ENCODE measurements at places on chromosomes 5 and 9.
A peak's percentile ranks its signal among the peaks of the same experiment; 100 is the strongest.

GRCh38 chr5:151587796-151588555 lies 3.2 kb downstream of the FAT2 start:
- DNase-seq: no peak

DNA sequence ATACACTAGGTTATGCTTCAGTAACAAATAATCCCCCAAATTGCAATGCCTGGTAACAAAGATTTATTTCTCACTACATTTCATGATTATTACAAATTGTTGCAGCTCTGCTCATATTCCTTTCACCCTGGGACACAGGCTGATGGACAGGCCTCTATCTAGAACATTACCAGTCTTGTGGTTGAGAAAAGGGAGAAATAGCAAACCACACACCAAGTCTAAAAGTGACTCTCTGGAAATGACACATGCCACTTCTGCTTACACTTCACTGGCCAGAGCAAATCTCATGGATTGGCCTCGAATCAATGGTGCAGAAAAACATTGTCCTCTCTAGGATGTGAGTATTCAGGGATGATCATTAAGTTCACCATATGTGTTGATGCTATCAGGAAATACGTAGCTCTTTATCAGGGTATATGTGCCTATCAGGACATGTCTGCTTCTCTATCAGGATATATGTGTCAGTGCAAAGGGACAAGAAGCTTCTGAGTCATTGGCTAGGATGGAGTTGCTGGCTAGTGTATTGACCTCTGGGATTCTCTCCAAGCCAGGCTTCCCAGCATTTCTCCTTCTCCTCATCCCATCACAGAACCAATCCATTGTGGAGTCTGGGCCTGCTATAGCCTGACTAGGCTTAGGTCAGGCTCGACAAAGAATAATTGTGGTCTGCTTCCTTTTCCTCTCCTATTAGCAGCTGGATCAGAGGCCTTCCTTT lies 91.1 kb upstream of the CEP78 start:
- DNase-seq: no peak

GRCh38 chr5:60727033-60727679 lies 27.2 kb upstream of the DEPDC1B start:
- DNase-seq: no peak

DNA sequence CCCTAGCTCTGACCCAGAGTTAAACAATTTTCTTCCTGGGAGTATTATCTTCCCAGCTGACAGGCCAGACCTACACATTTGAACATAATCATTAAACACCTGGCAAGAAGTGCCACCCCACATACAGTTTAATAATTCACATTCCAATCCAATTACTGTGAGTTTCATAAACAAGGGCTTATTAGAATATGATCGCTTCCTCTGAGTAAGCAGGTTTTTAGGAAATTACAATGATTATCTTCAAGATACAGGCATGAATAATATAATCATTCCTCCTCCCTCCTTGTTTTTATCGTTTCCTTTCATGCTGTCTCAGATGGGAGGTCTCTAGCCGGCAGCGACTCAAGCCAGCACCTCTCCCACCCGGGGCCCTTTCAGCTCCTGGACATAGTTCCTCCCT lies 15.8 kb upstream of the KIF4B start:
- no peak for DNase-seq

GRCh38 chr5:175657593-175658271 lies at the start of gene HRH2:
Gene HRH2 (plus strand): TSS chr5:175658071. CDS start chr5:175683234, 25,163 bp downstream.
- peak; percentile 17 for DNase-seq

GRCh38 chr5:128695791-128696530 lies 157.9 kb upstream of the FBN2 start:
- DNase-seq: no peak

GRCh38 chr5:13708432-13708831 lies 236.1 kb downstream of the DNAH5 start:
- DNase-seq: no peak

- peak; percentile 21 for DNase-seq
These were observed 6.9 kb upstream of the OTP start for GRCh38 chr5:77645158-77645994.

DNA sequence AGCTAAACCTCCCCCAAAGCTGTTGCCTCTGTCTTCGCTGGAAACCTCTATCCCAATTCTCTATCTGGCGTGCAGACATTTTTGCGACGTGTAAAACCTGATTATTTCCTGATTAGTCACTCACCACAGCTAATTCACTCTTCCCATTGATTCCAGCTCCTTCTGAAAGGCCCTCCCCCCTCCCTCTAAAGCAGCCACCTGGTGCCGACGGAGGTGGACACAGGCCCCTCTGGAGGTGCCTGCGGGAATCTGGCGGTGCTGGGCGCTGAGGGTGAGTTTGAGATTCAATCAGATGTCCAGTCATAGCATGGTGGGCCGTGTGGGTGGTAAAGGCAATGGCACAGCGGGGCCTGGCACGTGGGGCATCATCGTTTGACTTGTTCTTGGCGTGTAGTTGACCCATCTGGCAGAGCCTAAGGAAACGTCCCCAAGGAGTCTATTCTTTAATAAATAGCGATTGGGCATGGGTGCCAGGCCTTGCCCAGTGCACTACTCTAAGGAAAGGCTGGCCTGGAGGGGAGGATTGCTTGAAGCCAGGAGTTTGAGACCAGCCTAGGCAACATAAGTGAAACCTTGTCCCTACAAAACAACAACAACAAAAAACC lies 271.1 kb upstream of the MVB12B start:
- DNase-seq: no peak

DNA sequence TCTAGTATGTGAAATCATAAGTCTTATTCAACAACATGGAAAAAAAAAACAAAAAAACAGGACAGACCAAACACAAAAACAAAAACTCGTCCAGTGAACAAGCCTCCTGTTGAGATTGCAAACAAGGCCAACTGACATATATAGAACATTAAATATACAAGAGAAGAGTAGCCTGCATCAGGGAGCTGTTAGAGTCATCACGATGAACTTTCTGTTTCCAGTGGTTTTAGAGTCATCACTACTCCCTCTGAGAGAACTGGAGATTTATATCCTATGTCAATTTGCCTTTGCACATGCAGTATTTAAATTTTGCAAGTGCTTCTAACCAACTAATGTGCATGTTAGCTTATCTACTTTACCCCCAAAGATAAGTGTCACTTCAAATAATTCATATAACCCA lies 9.9 kb downstream of the SNCAIP start:
- DNase-seq: no peak

DNA sequence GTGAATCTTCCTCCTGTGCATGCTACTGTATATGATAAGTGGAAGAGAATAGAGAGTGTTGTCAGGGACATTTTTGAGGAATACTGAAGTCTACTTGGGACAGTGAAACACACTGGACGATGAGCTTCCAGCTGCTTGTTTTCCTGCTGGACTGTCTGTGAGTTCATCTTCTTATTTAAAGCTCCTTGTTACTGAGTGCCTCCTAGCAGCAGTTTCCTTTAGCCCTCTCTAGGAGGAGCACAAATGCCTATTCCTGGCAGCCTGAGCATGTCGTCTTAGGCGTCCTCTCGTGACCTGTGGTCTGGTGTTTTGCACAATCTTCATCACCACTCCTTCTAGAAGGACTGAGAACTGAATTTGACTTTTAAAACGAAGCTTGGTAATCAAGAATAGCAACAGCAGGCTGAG lies 43.8 kb downstream of the ANKRD33B start:
- no peak for DNase-seq

DNA sequence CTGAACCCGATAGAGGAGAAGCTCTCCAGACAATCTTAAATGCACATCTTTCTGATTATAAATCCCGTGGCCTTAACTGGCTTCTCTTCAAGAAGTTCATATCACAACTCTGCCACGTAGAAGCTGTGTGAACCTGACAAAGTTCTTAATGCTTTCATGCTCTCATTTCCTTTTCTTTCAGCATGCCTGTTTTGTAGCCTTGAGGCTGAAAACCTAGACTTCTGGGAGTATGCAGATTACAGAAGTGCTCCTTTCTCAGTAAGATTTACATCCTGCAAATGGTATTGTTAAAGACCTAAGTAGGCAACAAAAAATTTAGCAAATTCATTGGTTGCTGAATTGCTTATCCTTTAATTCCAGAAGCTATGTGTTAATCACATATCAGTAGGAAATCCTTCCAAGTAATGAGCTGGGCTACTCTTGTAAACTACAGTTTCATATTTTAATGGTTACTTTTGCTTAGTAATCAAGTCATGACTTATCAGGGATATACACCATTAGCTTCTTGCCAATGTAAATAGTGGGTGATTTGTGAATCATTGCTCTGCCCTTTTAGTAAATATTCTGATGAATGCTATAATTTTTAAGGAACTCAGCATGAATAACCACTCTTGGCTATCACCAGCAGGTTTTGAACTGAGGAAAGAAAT lies 334.7 kb downstream of the FBXL7 start:
- no peak for DNase-seq

- DNase-seq: no peak
These were observed 47.6 kb upstream of the RNU6ATAC start for GRCh38 chr9:134211811-134212485.

GRCh38 chr5:125109816-125110215 lies 363.4 kb upstream of the ZNF608 start:
- no peak for DNase-seq

GRCh38 chr5:173969167-173970049 lies 19.6 kb upstream of the C5orf47 start:
- DNase-seq: no peak

GRCh38 chr5:58803056-58803455 lies 220.2 kb downstream of the RAB3C start:
- no peak for DNase-seq

- no peak for DNase-seq
These were observed 254.1 kb upstream of the DAPK1 start for GRCh38 chr9:87243602-87244001.

DNA sequence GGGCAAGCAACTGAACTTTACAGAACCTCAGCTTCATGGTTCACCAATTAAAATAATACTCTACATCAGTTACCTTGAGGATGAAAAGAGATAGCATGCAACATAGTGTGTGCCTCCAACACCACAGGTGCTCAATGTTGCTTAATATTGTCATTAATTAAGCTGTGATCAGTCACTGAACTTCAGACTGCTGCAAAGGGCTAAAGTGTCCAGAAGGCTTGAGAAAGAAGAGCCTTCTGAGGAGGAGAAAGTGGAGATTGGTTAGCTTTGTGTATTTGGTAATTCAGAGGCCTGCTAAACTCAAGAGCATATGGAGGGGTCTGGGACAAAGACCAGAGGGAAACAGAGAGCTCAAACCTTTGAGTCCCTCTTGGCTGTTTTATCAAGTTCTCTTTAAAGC lies 66.3 kb upstream of the SELENOP start:
- DNase-seq: no peak

DNA sequence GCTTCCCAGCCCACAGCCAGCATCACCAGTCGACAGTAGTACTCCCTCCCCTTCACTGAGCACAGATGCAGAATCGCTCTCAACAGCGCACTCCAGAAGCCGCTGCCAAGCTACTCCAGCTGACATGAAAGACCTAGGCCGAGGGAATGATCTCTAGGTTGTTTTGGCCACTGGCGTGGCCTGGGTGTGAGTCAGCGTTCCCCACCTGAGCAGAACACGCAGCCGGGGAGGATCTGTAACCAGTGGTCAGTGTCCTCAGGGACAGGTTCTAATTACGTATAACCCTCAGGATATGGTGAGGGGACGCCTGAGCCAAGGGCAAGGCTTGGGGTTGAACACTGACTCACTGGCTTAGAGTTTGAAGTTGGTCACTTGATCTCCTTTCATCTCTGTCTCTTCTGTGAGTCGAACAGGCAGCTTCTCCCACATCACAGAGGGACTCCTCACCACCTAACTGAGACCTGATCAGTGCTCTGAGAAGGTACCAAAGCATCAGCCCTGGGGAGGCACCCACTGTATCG lies 76.9 kb upstream of the IL17B start:
- DNase-seq: no peak

GRCh38 chr9:90964101-90965020 lies 162.7 kb downstream of the SYK start:
- no peak for DNase-seq

DNA sequence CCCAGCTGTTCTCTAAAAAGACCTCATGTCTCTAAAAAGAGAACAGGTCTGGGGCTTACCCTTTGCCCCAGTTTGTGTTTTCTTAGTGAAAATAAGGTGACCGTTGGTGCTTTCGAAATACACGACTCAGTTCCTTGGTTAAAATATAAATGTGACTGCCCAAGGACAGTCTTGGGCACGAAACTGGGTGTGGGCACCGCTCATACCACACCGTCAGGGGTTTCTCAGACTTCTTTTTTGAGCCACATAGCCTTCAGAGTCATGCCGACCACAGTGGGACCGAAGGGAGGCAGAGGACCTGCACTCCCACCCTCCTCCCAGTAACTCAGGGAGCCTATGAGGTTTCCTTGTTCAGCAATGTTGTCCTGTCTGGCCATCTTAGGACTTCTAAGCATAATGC lies 6.5 kb downstream of the SNX18 start:
- no peak for DNase-seq

DNA sequence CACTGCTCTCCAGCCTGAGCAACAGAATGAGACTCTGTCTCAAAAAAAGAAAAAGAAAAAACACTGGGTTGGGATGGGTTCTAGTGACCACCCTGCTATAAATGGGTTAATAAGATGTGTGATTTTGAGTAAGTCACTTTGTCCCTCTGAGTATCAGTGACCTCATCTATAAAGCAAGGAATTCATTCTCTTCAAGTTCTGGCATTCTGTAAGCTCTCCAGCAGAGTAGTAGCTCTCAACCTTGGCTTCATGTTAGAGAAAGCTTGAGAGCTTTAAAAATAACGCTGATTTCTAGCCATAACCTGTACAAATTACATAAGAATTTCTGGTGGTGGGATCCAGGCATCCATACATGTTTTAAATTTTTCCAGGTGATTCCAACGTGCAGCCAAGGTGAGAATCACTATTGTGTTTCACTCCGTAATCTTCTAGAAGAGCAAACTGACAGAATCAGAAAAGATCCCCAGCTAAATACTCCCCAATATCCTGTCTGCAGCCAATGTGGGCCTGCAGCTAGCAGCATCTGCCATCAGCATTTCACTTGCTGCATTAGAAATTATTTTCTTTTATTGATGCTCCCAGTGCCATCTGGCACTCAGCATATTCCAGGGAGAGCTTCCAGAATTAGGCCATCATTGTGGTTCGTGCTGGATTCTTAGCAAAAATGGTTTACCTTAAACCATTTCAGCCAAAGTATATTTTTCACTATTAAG lies 109.4 kb downstream of the FEM1C start:
- no peak for DNase-seq

- DNase-seq: no peak
These were observed 425.7 kb downstream of the PIK3R1 start for GRCh38 chr5:68641211-68641610.

DNA sequence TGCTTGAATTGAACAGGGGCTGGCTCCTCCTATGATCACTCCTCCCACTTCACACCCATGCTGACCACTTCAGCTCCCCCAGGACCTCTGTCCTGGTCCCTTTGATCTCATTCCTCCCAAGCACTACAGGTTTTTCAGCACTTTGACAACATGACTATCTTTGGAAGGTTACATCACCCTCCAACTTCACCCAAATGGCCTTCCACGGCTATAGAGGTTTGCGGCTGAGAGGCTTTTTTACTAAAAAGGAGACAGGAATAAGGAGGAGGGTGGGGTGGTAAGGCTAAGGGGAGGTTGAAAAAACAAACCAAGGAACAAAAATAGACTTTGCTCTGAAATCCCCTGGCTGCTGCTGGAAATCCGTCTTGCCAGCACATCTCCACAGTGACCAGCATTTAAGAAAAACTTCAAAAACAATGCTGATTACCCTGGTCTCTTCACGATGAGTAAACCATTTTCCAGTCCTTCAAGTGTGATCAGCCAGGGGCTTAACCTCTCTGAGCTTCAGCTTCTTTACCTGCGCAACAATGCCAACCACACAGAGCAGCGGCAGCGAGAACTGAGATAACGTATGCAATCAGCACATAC lies 102.7 kb downstream of the DPYSL3 start:
- no peak for DNase-seq

GRCh38 chr5:173868096-173868880 lies 19.9 kb upstream of the CPEB4 start:
- DNase-seq: no peak

- DNase-seq: no peak
These were observed 141.9 kb downstream of the PBX3 start for GRCh38 chr9:125889112-125889475.

All from activated CD4-positive, CD25-positive, alpha-beta regulatory T cell (primary cell).